ENCODE measurements at places on chromosomes 1 and 21. TPM values are rescaled to one million over a fixed set of nuclear protein-coding genes. Genes with fewer than 3 reads are reported as not detected.
A peak's percentile ranks its signal among the peaks of the same experiment; 100 is the strongest.

- no peak for DNase-seq
- no peaks in the 10 kb centered on the region for H3K27me3 ChIP-seq
- peaks cover 20% of the 10 kb centered on the region for H3K4me1 ChIP-seq
- H3K27ac ChIP-seq, result no peak overlapping the region
Observed at GRCh38 chr1:62682531-62682930, 5.7 kb downstream of the DOCK7 start.

- DNase-seq, result no peak
- H3K27me3 ChIP-seq, result no peaks in the 10 kb centered on the region
- peaks cover 26% of the 10 kb centered on the region for H3K4me1 ChIP-seq
- H3K4me3 ChIP-seq, result peak overlapping the region; percentile 89
- no peaks in the 10 kb centered on the region for H3K36me3 ChIP-seq
Observed at GRCh38 chr1:84078842-84079202, 65.2 kb upstream of the PRKACB start.

DNA sequence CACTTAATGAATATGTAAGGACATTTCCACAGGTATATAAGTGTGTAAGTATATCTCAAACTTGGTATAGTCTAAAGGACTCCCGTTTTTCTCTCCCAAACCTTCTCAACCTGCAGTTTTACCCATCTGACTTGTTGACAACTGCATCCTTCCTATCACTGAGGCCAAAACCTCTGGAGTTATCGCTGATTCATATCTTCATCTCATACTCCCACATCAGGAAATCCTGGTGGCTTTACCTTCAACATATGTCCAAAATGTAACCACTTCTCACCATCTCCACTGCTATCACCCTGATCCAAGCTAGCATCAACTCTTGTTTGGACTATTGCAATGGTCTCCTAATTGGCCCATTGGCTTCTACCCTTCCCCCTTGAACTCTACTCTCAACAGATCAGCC lies 30.4 kb downstream of the SLAMF6 start:
- H3K4me3 ChIP-seq, result no peak overlapping the region
- H3K4me1 ChIP-seq, result no peaks in the 10 kb centered on the region

DNA sequence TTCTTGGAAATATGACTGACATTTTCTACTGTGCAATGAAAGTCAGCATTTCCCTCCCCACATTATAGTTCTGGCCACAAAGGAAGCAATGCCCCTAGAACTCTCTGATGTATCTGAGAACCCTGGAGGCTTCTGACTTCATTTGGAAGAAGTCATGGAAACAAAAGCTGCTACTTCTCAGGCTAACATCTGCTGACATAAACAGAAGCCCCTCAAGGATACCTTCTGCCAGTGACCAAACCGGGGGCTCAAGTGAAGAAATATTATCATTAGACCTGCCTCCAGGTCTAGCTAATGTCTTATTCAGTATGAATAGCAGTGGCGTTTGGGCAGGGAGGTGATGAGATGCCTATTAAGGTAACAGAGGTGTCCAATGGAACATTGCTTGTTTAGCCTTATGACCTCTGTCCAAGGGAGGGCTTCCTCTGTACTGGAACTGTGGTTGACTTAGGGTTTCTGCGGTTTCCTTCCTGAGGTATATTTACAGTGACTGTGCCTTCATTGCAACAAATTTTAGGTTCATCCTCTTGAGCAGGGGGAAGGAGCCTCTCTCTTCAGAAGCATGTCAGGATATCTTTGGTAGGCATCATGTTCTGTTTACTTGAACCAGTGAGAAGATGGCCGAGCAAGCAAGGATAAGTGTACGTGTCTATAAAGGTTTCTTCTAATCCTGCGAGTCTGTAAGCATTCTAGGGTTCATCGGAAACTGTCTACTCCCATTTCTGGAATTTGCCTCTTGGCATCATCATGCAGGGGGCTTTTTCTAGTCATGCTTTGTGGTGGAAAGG lies 161.7 kb downstream of the PBX1 start:
- DNase-seq, result no peak
- H3K36me3 ChIP-seq, result peaks cover 16% of the 10 kb centered on the region
- no peaks in the 10 kb centered on the region for H3K27me3 ChIP-seq
- H3K4me3 ChIP-seq, result no peak overlapping the region
- peaks cover 78% of the 10 kb centered on the region for H3K4me1 ChIP-seq

GRCh38 chr1:157092831-157093230 lies 6.8 kb downstream of the ETV3L start:
- H3K27me3 ChIP-seq, result no peaks in the 10 kb centered on the region
- peaks cover 8% of the 10 kb centered on the region for H3K4me1 ChIP-seq
- no peaks in the 10 kb centered on the region for H3K36me3 ChIP-seq
- no peak for DNase-seq
- no peak overlapping the region for H3K4me3 ChIP-seq

- no peaks in the 10 kb centered on the region for H3K4me1 ChIP-seq
- H3K36me3 ChIP-seq, result peaks cover 55% of the 10 kb centered on the region
- no peak overlapping the region for H3K27ac ChIP-seq
- DNase-seq, result no peak
- H3K27me3 ChIP-seq, result no peaks in the 10 kb centered on the region
- H3K4me3 ChIP-seq, result no peak overlapping the region
Observed at GRCh38 chr1:39294531-39294930, 90.0 kb downstream of the MACF1 start.

DNA sequence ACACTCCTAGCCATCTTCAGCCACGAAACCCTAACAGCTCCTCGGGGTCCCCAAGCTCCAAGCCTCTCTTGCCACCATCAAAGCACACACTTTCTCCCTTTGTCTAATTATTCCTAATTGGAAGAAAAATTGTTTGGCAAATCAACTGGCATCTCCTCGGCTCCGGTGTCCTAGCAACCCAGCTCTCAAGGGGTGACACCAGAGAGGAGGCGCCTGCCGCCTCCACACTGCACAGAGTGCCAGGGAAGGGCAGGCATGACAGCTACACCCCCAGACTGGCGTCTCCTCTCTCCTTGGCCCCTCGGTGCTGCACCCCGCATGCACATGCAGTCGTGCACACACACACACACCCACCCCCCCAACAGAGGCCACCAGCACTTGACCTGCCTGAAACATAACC lies 18.2 kb upstream of the GJB5 start:
- H3K4me3 ChIP-seq, result no peak overlapping the region
- no peaks in the 10 kb centered on the region for H3K4me1 ChIP-seq
- peaks cover 22% of the 10 kb centered on the region for H3K27me3 ChIP-seq
- no peak for DNase-seq

DNA sequence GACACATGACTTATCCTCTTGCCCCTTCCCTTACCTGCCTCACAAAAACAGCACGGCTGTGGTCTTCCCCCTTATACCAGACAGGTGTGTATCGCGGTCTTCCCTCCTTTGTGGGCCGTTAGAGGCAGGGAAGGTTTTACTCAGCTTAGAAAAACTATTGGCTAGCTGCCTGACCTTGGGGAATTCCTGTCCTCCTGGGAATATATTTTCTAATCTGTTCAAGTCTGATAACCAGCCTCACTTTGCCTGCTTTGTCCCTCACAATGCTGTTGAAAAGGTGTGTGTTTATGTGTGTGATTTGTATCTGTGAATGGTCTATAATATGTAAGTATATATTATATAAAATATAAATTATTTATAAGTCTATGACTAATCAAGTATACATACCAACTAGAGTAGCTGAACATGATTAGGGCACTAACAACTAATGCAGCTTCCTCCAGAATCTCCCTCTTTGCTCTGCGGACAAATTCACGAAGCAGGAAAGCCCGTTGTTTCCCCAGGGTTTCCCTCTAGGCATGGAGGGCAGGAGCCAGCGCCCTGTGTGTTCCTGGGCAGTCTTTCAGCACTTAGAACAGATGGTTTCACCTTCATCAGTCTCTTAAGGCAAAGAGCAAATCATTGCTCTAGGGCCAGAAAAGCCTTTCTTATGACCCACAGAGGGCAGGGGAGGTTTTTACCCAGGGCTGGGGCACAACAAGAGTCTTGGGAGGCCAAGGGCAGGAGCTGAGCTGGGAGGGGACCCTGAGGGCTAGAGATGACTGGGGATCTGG lies 25.6 kb downstream of the SLC26A9 start:
- H3K36me3 ChIP-seq, result no peaks in the 10 kb centered on the region
- peaks cover 2% of the 10 kb centered on the region for H3K27me3 ChIP-seq
- no peak overlapping the region for H3K27ac ChIP-seq
- H3K4me3 ChIP-seq, result no peak overlapping the region
- DNase-seq, result no peak

- peaks cover 9% of the 10 kb centered on the region for H3K4me1 ChIP-seq
- peak; percentile 85 for DNase-seq
- H3K4me3 ChIP-seq, result peak within 1 kb of the TSS; percentile 75
- peak within 1 kb of the TSS; percentile 94 for H3K27ac ChIP-seq
- H3K36me3 ChIP-seq, result peaks cover 9% of the 10 kb centered on the region
Observed at GRCh38 chr1:244461245-244462071, at the start of gene CATSPERE. CATSPERE (plus strand) TSS chr1:244461273; CDS start chr1:244461430, 157 bp downstream.

GRCh38 chr1:17176306-17177061 lies 28.4 kb upstream of the PADI1 start:
- no peaks in the 10 kb centered on the region for H3K36me3 ChIP-seq
- no peak overlapping the region for H3K4me3 ChIP-seq
- no peak overlapping the region for H3K27ac ChIP-seq
- H3K27me3 ChIP-seq, result peaks cover 2% of the 10 kb centered on the region
- no peak for DNase-seq

DNA sequence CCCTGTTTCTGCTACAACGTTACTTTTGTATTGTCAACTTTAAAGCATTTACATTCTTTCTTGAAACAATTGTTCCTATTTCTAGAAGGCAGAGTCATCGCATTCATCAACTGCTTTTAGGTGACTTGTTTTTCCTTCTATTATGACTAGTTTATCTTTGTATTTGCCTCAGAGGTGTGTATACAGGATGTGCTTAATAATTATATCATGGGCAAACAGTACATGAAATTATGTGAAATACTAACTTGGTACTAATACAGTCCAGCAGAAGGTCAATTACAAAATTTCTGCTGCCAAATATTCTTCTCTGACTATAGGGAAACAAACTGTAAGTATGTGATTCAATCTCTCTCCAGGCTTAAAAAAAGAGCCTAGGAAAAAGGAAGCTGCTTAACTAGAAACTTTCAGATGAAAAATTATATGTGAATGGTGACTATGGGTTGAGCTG lies 101.6 kb downstream of the C4BPA start:
- H3K27ac ChIP-seq, result peak overlapping the region; percentile 2
- no peak overlapping the region for H3K4me3 ChIP-seq
- no peak for DNase-seq

The MPL gene
- 0.50 TPM for total RNA-seq

The KCTD3 gene
- total RNA-seq, result 49.2 TPM

The ZSWIM5 gene
- 2.0 TPM for total RNA-seq

Measured in mesothelial cell of epicardium (in vitro differentiated cells).